Endothelial cell of umbilical vein (primary cell): ENCODE measurements at places on chromosomes 11 and 22. TPM values are rescaled to one million over a fixed set of nuclear protein-coding genes. Genes with fewer than 3 reads are reported as not detected.

The SCN3B gene
- 0.72 and 0.91 TPM in 2 replicates for polyA plus RNA-seq

The MIOX gene
- not detected in 2 replicates for polyA plus RNA-seq

The ELP4 gene
- polyA plus RNA-seq: 8.1 and 11.6 TPM in 2 replicates

The BAD gene
- polyA plus RNA-seq: 88.0 and 100 TPM in 2 replicates

The HEPN1 gene
- not detected in 2 replicates for polyA plus RNA-seq

The OR5B2 gene
- not detected in 2 replicates for polyA plus RNA-seq

The PDE3B gene
- polyA plus RNA-seq: 0.22 and 0.26 TPM in 2 replicates

The PTGDR2 gene
- polyA plus RNA-seq: not detected in 2 replicates

The DDTL gene
- 0.51 and 0.57 TPM in 2 replicates for polyA plus RNA-seq

The FAM181B gene
- 0.03 TPM in 1 of 2 replicates, not detected in the other for polyA plus RNA-seq
